ENCODE measurements at places on chromosomes 11 and 22. TPM values are rescaled to one million over a fixed set of nuclear protein-coding genes. Genes with fewer than 3 reads are reported as not detected.
A peak's percentile ranks its signal among the peaks of the same experiment; 100 is the strongest.

DNA sequence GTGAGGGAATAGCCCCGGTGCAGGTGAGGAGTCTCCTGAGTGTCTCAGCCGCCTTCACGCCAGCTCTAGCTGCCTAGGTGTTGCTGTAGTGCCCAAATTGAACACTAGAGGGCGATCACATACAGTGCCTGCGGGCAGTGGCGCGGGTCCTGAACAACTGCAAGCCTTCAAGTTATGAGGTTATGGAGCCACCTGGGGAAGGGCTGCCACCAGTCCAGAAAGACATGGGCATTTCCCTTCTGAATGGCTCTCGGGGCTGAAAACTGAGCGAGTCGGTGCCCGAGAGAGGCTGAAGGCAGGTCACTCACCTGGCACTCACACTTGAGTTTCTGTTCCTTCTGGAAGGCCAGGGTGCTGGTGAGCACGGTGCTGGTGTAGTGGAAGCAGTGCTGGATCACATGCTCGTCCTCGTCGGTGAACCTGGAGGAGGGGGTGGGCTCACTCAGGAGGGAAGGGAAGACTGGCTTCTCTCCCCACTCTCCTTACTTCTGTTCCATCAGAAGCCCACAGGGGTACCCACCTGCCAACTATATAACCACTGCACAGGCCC is 88.4 kb downstream of the PDE2A start:
- peak; percentile 85 for DNase-seq

Gene PGA3
- 0.33 TPM for total RNA-seq

- peak; percentile 87 for DNase-seq
Observed at GRCh38 chr22:36469094-36469710, 12.2 kb downstream of the TXN2 start.

- no peak for DNase-seq
Observed at GRCh38 chr22:30167734-30168133, 78.8 kb downstream of the LIF start.

- no peak for DNase-seq
Observed at GRCh38 chr11:1122664-1123002, 35.1 kb upstream of the MUC5AC start.

Gene CAVIN3
- 167 TPM for total RNA-seq

DNA sequence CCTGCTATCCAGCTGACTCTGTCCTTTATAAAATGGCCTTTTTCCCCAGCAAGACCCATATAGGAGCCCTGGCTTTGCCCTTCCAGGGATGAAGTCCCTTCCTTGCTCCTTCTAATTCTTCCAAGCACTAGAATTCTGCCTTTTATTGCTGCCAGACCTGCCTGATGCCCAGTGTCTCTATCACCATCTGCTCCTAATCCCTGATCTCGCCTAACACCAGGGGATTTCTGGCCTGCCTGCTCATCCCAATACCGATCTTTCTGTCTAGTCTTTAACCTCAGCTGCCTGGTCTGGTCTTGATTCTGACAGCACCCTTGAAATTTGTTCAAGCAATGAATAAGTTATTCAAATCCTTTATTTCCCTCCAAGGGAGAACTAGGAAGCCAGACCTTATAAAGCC is 150.2 kb downstream of the SPON1 start:
- DNase-seq = no peak

Gene FDXACB1
- total RNA-seq = 1.5 TPM

Measured in sigmoid colon (tissue), 7 donors.